Peyer's patch (tissue), 4 donors: ENCODE measurements at places on chromosomes 6 and 20.

DNA sequence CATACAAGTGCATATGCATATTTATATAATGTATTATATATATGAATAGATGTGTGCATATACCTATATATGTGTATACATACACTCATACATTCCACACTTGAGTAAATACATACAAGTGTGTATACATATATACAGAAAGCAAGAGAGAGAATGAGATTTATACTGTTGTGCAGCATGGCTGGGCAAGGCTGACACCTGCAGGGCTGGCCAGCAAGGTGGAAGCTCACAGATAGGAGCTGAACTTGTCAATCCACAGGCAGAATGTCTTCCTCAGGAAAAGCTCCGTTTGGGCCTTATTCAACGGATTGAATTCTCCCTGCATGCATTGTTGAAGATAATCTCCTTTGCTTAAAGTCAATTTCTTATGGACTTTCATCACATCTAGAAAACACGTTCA, 256.7 kb downstream of the ZNF217 start:
- DNase-seq, result no peak

DNA sequence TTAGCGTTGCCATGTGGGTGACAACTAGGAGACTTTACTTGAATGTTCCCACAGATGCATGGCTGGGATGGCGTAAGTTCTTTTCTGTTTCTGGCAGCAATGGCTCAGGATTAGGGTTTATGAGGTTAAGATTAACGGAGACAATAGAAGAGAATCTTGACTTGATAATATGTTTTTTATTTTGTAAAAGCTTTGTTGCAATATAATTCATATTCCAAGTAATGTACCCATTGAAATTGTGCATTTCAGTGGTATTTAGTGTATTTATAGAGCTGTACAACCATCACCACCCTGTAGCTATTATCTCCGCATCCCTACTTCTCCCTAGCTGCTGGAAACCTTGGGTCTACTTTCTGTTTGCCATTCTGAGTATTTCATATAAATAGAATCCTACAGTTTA, 349.2 kb downstream of the UTRN start:
- DNase-seq, result no peak

GRCh38 chr20:21632735-21633053, 72.8 kb upstream of the PAX1 start:
- no peak for DNase-seq

- no peak for DNase-seq
Observed at GRCh38 chr20:16518784-16519084, 54.5 kb downstream of the KIF16B start.

DNA sequence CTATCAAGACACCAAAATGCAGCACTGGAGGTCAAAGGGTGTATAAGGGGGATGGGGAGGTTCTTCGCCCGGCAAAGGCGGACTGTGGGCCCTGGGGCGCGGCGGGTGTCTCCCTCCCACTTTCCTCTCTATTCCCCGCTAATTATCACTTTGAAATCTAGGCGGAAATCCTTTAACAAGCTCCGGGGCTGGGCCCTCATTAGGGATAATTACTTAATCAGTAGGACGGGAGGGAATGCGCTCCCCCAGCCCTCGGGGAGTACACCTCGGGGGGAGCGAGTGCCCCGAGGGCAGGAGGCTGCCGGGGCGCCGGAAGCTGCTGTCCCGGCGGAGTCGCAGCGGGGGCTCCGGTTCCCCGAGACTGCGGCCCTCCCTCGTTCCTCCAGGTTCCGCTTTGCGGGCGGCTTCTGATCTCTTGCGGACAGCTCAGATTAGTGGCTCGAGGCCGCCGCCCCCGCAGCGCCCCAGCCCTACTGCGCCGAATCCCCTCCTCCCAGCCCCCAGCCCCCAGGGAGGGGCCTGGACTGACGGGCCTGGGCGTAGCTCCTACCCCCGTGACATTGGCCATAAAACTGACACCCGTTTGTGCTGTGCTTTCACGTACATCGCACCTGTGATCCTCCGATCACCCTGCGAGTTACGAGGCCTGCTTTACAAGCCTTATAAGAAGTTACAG, 14.7 kb downstream of the MUCL3 start:
- DNase-seq, result peak; percentile 63

GRCh38 chr6:116883005-116883404, 6.0 kb downstream of the RFX6 start:
- DNase-seq, result no peak

- DNase-seq, result peak; percentile 72
Observed at GRCh38 chr20:49384437-49385434, 97.7 kb downstream of the KCNB1 start.

- DNase-seq, result no peak
Observed at GRCh38 chr6:98384334-98384733, 450.0 kb upstream of the POU3F2 start.

DNA sequence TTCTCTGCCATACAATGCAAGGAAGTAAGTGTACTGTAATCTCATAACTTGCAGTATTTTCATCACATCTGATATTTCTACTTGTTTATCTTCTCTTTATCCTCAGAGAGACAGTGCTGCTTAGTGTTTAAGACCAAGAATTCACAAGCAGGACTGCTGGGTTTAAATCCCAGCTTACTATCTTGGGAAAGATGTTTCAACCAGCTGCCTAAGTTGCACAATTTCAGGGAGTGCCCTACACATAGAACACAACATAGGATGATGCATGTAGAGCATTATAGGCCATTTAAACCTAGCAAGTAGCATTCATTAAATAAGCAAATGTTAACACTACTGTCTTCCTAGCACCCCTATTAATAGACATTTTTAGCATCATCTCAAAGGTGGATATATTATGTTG, 205.2 kb upstream of the CEP162 start:
- DNase-seq, result no peak

DNA sequence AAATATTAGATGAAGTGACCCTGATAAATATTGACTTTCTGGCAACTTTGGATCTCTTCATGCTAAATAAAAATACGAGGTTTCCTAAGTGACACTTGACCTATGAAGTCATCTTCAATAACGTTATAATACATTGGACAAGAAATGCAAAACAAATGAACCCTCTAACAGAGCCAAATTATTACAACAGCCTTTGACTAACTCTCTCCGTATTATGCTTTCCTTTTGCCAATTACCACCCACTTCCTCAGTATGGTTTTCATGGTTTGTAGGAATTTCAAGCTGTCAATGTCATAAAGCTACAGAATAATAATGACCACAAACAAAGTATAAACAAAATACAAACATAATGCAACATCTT, 210.5 kb downstream of the MOXD1 start:
- DNase-seq, result no peak

DNA sequence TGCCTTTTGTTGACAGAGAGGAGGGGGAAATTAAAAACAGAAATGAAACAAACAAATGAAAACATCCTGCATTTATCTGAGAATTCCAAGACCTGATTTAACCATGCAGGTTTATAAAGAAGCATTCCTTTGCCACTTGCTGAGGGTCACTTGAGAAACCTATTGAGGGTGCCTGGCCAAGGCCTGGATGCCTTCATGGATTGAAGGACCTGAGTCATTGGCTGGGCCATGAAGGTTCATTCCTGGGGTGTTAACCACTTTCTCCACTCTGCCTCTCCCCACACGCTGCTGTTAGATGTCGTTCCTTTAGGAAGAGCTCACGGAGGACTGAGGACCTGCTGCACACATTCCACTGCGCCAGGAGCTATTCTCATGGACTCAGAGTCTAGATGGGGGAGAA, 49.7 kb downstream of the DAAM2 start:
- no peak for DNase-seq

- no peak for DNase-seq
Observed at GRCh38 chr20:32167552-32167951, 40.0 kb downstream of the PLAGL2 start.

- DNase-seq, result peak; percentile 70
Observed at GRCh38 chr6:219641-220198, 72.6 kb upstream of the DUSP22 start.

DNA sequence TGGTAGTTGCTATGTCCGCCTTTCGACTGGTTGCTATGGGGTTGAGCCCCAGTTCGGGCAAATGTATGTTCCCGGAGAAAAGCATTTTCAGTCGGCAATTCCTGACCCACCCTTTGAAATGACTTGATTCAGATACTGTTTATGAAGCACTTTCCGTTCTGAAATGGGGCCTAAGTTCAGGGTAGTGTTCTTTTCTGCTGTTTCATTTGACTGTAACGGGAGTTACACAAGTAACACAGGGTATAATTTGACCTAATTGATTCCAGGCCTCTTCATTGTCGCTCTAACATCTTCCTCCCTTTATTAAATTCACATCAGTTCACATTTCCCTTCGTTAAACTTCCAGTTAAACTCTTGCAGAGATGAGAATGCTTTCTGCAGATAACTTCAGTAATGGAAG, 85.5 kb downstream of the BMP6 start:
- no peak for DNase-seq

DNA sequence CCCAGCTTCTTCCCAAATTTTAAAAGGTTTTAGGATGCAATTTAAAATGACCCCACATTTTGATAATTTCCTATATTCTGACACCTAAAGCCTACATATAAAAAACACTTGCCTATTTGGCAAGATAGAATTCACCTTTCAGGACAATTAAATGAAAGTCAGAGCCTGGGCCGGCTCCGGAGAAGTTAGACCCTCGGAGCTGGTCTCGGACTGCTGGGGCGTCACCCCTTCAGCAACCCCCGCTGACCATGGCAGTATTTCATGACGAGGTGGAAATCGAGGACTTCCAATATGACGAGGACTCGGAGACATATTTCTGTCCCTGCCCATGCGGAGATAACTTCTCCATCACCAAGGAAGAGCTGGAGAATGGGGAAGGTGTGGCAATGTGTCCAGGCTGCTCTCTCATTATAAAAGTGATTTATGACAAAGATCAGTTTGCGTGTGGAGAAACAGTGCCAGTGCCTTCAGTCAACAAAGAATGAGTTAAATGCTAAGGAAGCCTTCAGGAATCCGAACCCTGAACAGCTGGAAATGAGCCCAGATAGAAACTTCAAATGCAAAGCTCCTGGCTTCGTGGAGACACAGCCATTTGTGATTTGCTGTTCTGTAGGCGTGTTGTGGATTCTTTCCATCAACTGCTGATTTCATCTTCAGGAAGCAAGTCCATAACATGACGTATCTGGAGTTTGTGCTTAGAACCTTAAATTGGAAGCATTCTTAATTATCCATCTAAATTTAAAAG, 16.0 kb downstream of the TCFL5 start:
- DNase-seq, result no peak

GRCh38 chr6:130178692-130179091, 44.1 kb downstream of the SAMD3 start:
- no peak for DNase-seq

DNA sequence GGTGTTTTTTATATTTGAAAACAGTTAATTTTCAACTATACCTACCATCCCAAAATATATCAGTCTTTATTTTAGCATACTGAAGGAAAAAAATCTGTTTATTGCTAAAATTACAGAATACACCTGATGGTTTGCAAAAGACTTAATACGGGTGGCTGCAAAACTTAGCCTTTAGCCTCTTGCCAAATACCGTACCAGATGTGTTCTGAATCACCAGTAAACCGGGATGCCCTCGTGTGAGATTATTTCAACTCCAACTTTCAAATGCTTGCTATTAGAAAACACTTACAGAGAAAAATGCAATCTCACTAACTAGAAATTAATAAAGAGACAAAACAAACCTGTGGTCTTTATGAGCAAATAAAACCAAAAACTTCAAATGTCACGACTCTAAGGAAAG, 36.0 kb downstream of the REV3L start:
- no peak for DNase-seq

GRCh38 chr6:44135173-44135758, 7.9 kb downstream of the TMEM63B start:
- no peak for DNase-seq

DNA sequence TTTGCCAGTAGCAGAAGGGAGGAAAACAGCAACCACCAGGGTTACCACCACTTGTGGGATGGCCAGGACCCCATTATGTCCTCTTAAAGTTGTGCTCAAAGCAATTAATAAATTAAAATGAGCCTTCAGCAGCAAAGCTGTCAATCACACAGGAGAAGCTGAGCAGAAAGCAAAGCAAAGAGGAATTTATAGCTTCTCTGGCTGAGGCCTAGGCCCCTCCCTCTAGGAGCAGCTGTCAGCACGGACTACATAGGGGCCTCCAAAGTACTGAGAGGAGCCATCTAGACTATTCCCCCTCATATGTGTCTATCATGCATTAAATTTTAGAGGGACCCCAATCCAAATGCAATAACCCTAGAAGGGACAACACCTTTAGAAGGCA, 6.4 kb downstream of the CCND3 start:
- no peak for DNase-seq

GRCh38 chr6:151478670-151479069, 15.1 kb upstream of the CCDC170 start:
- no peak for DNase-seq

DNA sequence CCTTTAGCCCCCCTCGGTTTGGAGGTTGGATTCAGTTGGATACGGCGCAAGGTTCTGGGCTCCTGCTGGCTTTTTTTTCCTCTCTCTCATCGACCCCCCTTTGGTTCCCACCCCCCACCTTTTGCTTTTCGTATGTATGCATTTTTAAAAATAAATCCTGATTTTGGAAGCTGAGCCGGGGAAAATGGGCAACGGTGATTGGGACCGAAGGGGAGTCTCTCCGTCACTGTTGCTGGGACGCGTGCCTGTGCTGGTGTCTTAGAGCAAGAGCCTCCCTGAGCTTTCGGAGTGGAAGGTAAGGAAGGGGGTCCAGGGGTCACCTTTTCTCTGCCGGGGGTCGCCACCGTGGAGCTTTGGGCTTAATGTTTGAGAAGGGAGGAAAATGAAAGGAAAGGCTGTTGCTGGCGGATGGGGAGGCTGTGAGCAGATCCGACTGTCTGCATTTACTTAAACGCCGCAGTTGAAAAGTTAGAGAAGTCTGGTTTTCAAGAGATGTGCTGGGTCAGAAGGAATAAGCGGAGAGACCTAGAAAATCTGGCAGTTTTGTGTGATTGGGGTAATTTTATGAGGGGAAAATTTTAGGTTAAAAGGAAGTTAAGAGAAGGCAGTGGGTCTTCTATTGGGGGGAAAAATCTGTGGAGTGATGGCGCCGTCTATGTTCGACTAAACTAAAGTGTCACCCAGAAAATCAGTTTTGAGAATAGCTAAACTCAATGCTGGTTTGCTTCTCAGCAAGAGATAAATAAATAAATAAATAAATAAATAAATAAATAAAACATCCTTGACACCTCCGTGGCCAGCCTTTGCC, 828 bp downstream of the ADGRB3 start:
- DNase-seq, result no peak

GRCh38 chr6:163585932-163586437, 171.5 kb downstream of the QKI start:
- DNase-seq, result no peak

DNA sequence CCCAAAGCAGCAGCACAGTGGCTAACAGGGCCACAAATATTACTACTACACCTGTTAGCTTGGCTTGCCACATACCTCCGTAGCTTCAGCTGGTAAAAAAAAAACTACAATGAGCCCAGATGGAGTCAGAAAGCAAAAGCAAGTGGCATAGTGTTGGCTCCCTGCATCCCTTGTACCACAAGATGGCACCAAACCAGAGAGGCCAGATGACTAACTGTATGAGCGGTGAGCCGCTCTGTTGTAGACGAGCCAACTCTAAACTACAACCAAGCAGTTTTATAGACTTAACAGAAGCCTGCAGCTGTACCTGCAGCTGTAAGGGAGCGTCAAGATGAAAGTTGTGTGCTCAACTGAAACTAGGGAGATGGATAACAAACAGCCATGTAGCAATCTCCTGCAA, 84.5 kb upstream of the MCHR2 start:
- DNase-seq, result no peak

- no peak for DNase-seq
Observed at GRCh38 chr6:155444120-155444917, 11.3 kb downstream of the NOX3 start.
